ENCODE measurements at places on chromosomes 6 and 20. TPM values are rescaled to one million over a fixed set of nuclear protein-coding genes. Genes with fewer than 3 reads are reported as not detected.

The HLA-DRB1 gene
- total RNA-seq, result not detected

The TGIF2 gene
- total RNA-seq, result 9.7 TPM

The FAM83C gene
- total RNA-seq, result not detected

The SEMG1 gene
- total RNA-seq, result not detected

The BMP6 gene
- 0.56 TPM for total RNA-seq

The RPN2 gene
- total RNA-seq, result 259 TPM

The TP53INP2 gene
- total RNA-seq, result 1.8 TPM

The MYL9 gene
- 4.3 TPM for total RNA-seq

The HLA-DQB2 gene
- not detected for total RNA-seq

The PRELID3B gene
- 197 TPM for total RNA-seq

The SCUBE3 gene
- not detected for total RNA-seq

The SAMD5 gene
- 2.3 TPM for total RNA-seq

The BACH2 gene
- total RNA-seq, result 7.5 TPM

The KIF13A gene
- total RNA-seq, result 33.5 TPM

The GSTA2 gene
- not detected for total RNA-seq

The SLC22A23 gene
- total RNA-seq, result 11.9 TPM

The PLA2G7 gene
- total RNA-seq, result not detected

The PDYN gene
- not detected for total RNA-seq

The RNF144B gene
- total RNA-seq, result 57.9 TPM

The UBE2J1 gene
- total RNA-seq, result 39.0 TPM

The MUC21 gene
- total RNA-seq, result not detected

Data from MCF 10A (cell line).